ENCODE measurements at places on chromosomes 4 and X.

- no peak for DNase-seq
These were observed 306.1 kb downstream of the BCOR start for GRCh38 chrX:39791691-39792090.

GRCh38 chrX:30680618-30681017 is 27.4 kb downstream of the GK start:
- no peak for DNase-seq

DNA sequence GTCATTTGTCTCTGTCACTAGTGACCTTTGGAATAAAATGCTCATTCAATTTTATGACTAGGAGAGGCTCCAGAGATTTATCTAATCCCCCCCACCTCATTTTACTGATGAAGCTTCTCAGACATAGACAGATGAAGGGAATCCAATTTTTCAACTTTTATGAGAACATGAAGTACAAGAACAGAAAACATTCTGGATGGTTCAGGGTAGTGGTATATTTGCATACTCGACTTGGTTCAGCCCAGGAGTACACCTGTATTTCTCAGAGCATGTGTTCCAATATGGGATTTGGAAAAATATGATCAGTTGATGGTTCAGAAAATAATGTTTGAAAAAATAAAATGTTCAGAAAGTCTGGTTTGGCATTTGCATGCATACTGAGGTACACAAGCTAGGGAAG is 131.4 kb upstream of the GALNT7 start:
- DNase-seq, result no peak

DNA sequence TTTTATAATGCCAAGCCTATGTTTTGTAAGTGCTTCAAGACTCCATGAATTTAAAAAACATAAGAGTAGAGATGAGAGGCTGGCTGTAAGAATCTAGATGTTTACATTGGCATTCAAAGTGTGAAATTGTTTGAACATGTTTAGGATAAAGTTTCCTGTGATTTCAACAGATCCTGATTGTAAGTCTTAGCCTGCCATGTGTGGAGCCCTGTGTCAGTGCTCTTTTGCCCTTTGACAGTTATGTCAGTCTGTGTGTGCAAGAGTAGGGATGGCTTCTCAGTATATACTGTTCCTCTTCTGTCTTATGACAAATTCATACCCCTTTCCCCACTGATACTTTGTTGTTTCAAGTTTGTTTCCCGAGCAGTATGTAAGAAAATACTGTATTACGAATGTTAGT is 68.2 kb downstream of the USP9X start:
- DNase-seq, result no peak

DNA sequence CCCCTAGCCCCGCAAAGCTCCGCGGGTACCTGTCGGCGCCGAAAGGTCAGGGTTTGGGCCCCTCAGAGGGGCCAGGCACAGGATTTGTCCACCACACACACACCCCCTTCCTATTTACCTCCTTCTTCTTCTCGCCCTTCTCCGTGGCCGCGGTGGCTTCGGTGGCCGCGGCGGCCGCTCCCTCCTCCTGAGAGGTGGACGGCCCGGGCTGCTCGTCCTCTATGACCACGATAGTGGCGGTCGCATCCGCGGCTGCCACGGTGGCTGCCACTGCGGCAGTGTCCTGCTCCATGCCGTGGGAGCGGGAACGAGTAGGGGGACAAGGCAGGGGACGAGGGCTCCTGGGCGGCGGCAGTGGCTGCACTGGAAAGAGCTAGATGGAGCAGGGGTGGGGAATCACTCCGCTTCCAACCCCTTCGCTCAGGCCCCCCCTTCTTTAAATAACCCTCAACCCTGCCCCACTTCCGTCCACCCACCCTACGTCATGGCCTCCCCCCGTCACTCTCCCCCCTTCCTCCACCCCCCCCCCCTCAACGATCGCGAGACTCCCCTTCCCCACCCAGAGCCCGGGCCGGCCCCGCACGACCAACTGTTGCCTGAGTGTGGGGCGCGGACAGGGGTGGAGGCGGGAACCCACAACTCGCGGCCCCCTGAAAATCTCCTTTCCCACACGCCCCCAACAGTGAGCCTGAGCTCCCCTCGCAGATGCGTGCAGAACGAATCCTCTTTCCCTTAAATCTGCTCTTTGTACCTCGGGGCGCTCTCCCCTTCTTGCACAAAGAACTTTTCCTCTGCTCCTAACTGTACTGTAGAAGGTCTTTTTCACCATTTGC is at the start of gene SMARCA1:
TSS of gene SMARCA1 (minus strand) at position 412 of the 833 bp plus-strand sequence. CDS start at position 292, 120 bp downstream.
- no peak for DNase-seq
